ENCODE measurements at places on chromosomes 2 and 18.
A peak's percentile ranks its signal among the peaks of the same experiment; 100 is the strongest.

- peak; percentile 23 for DNase-seq
These were observed 14.0 kb upstream of the BIRC6 start for GRCh38 chr2:32342801-32343200.

DNA sequence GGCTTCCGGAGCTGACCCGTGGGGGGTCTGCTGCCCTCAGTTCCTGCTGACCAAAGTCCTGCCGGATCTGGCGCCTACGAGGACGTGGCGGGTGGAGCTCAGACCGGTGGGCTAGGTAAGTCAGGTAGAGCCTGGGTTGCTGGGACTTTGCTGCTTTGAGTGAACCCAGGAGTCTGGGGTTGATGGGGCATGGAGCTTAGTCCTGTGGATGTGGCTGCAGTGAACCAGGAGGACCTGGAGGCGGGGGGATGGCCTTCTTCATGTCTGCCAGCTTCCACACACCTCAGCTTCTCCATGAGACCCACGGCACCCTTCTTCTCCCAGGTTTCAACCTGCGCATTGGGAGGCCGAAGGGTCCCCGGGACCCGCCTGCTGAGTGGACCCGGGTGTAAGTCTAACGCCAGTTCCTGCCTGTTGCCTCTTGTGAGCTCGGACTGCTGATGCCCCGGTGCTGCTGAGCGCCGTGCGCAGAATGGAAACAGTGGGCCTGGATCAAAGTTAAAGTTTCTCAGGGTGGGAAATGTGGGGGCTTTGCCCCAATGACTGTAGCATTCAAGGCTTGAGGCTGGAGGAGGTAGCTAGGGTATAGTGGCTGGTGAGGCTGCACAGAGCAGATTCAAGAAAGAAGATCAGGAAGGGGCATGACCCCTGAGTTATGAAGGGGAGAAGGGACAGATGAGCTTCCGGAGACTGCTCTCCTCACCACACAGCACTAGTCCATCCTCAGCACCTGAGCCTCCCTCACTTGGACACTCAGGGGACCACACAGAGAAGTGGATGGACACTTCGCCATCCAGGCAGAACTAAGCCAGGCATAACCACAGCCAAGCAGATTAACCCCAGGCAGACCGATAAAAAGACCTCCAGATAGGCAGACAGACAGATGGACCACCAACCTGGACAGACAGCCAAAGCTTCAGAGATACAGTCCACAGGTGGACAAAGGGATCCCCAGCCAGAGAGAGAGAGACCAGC lies 17.3 kb downstream of the PTPN18 start:
- DNase-seq, result no peak

- DNase-seq, result no peak
These were observed 65.9 kb downstream of the C1D start for GRCh38 chr2:67996772-67997527.

DNA sequence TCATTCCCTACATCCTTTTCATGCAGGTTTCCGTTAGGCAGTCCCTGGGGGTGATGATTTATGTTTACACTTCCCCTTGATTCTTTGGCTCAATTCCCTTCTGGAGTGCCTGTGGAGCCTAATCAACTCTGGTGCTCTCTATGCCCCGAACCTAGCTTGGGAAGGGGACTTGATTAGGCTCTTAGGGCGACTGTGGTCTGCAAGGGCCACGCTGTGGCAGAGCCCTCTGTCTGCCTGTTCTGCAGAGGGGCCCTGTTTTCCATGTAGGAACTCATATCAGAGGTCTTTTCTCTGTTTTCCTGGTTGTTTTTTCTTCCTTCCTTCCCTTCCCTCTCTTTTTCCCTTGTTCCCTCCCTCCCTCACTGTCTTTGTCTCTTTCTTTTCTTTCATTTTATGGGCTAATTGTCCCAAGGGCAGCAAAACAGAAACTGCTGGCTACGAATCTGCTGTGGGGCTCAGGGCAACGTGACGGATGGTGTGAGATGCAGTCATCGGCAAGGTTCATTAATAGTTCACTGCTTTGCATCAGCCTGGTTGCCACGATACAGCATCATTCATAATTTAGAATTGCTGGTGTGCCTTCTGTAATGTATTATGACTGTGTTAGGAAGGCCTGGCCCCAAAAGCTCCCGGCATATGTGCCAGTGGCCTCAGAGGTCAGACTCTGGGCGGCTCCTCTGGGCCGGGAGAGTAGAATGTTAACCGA lies 134.5 kb downstream of the NAPG start:
- DNase-seq, result no peak

DNA sequence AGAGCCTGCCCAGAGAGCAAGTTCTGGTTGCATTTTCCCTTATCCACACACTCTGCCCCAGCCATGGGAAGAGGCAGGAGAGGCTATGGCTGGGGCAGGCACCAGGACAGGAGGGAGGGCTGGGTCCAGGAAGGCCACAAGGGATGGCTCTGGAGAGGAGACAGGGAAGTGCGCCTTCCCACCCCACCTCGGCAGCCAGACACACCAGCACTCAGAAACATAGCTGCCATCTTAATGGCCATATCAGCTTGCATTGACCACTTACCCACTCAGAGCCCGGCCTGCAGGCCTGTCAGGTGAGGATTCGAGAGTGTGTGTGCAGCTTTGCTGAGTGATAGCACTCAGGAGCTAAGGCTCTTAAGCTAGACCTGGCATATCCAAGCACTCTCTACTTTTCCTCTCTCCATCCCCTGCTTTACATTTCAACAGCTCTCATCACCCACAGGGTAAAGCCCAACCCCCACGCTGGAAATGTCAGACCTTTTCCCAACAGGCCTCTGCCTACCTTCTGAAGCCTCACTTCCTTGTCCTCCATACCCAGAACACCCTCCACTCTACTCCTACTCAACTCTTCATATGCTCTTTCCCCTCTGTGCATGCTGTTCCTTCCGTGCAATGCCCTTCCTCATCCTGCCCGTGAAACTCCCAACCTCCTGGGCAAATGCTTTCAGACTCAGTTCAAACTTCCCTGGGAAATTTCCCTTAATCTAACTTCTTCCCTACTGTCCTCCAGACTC lies 147.9 kb downstream of the TNS1 start:
- DNase-seq, result no peak

GRCh38 chr18:55861266-55861665 lies 273.3 kb upstream of the TCF4 start:
- DNase-seq, result no peak

- DNase-seq, result no peak
These were observed 237.3 kb downstream of the CALCRL start for GRCh38 chr2:187210726-187211125.

DNA sequence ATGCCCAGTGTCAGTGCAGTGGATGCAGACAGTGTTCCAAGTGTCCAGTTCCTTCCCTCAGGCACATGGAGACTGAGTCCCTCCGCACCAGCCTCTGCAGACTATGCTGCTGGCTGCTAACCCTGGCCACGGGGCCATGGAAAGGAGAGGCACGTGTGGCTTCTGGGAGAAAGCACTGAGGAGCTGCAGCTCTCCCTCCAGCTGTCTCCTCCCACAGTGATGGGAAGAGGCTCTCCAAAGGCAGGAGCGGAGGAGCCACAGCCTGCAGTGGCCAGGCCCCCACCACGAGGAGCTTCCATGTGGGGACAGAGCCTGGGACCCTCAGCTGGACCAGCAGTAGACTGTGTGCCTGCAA lies 141.1 kb downstream of the NDUFA10 start:
- DNase-seq, result no peak

GRCh38 chr2:203782262-203782976 lies 76.0 kb downstream of the CD28 start:
- peak; percentile 31 for DNase-seq

DNA sequence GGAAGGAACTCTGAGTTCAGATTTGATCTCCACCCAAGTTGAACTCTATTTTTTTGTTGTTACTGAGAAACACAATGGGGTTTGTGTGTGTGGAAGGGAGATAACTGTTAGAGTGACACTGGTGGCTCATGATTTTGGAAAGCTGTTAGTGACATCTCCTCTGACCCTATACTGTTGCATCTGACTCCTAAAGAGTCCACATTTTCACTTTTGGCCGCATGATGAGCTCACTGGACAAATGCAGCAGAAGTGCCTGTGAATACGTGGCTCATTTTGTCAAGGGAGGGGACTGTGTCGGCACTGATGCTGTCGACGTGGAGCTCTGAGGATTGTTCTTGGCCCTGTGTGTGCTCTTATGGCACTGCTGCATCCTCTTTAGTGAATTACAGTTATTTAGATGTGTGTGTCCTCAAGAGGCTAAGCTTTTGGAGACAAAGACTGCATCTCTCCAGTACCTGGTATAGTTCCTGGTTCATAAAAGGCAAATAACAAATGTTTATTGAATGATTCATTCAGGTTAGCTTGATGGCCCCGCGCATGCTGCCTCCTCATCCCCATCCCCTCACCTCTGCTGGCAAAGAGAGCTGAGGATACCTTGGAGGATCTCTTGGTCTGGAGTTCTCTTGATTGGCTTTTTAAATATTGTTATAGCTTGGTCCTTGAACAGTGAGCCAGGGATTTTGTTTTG lies 135.4 kb downstream of the PHLPP1 start:
- no peak for DNase-seq

DNA sequence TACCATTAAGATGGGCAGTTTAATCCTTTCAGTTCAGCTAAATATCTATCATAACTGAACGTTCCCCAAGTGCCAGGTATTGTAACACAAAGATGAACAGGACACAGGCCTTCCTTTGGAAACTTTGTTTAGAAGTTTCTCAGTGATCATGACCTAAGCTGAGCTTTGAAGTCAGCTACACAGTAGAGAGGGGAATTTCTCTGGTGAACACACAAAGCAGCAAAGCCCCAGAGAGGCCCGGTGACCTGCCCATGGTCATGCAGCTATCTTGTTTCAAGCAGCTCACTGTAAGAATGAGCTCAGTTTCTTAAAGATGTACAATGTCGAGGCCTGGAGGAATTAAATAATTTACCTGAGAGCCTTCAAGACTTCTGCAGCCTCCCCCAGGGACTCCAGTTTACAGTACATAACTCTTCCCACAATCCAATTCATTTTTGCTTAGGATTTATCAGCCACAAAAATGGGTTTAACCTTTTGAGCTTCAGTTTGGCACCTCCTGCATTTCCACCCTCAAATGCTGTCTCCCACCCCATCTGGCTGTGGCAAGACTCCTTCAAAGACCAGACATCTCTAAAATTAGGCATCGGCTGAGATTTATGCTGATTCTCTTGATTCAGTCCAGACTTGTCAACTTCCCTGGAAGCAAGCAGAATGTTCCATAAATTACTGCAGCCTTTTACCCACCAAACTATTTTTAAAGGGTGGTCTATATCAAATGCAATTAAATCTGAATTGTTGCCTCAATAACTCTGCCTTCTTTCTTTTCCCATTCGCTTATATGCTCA lies 325.6 kb downstream of the TXNL1 start:
- DNase-seq, result no peak

GRCh38 chr18:58088691-58089065 lies 44.7 kb downstream of the NEDD4L start:
- no peak for DNase-seq

GRCh38 chr18:10213526-10213925 lies 240.9 kb upstream of the APCDD1 start:
- peak; percentile 73 for DNase-seq

DNA sequence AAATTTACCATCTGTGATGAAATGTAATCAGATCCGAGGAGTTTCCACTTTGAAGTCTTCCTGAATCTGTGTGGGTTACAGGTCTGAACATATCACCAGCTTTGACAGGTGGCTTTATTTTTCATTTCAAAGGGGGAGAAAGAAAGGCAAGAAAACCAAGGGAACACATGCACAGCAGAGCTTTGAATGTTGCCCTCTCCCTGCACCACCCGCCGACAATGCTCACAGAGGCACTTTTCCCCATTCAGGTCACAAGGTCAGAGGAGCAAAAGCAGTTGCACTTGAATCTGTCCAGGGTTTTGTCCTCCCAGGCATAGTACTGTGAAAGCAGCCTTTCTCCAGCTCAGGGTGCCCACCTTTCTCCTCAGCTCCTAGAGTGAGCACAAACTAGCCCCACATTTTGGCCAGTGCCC lies 130.2 kb downstream of the OSR1 start:
- DNase-seq, result no peak

GRCh38 chr2:164764996-164765395 lies 76.6 kb downstream of the COBLL1 start:
- DNase-seq, result no peak

DNA sequence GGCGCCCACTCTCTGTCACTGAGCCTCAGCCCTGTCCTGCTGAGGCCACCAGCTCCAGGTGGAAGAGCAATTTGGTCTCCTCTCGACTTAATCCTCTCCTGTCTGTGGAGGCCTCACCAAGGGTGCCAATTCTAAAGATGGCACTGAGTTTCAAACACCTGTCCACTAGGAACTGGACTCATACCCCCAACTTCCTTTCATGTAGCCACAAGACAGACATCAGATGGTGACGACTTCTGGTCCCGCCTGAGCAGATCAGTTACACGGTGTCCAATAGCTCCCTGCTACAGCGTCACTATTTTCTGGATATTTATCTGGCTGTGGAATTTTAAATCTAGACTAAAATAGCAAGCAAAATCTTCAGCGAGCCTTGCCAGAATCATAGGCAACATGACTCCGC lies 24.5 kb upstream of the SP5 start:
- DNase-seq, result no peak

GRCh38 chr2:85181134-85181631 lies 48.0 kb downstream of the TCF7L1 start:
- DNase-seq, result no peak

DNA sequence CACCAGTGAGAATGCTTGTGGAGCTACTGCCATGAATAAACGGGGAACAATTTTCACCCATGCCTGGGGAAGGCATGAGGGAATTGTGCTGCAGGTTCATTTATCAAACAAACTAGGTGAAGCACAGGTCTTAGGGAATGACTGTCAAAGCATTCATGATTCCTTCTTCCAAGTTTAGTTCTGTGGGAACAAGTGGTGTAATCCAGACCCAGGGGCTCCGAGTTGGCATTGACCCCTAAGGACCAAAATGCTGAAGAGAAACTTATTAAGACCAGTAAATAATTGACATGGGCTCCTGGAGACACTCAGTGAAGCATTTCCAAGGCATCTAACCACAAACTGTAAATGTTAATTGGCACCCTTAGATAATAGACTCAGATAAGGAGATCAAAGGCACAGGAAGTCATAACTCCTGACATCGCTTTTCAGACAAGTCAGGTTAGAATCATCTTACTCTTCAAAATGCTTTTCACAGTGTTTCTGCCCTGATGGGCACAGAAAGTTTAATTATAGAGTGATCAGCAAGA lies 96.9 kb downstream of the SPP2 start:
- no peak for DNase-seq
